ENCODE measurements at places on chromosomes 6 and 20. TPM values are rescaled to one million over a fixed set of nuclear protein-coding genes. Genes with fewer than 3 reads are reported as not detected.

SLC2A10 gene
- total RNA-seq = 28.6 TPM

LY86 gene
- 0.60 TPM for total RNA-seq

LGSN gene
- not detected for total RNA-seq

CCM2L gene
- total RNA-seq = 13.8 TPM

- DNase-seq = no peak
Observed at GRCh38 chr20:45347297-45347935, 808 bp downstream of the SDC4 start.
